Stimulated activated CD8-positive, alpha-beta memory T cell treated with anti-CD3 and anti-CD28 coated beads, Interleukin-2, amount 100 ng/mL, for 1 hour (primary cell): ENCODE measurements at places on chromosomes 11 and 22.

DNA sequence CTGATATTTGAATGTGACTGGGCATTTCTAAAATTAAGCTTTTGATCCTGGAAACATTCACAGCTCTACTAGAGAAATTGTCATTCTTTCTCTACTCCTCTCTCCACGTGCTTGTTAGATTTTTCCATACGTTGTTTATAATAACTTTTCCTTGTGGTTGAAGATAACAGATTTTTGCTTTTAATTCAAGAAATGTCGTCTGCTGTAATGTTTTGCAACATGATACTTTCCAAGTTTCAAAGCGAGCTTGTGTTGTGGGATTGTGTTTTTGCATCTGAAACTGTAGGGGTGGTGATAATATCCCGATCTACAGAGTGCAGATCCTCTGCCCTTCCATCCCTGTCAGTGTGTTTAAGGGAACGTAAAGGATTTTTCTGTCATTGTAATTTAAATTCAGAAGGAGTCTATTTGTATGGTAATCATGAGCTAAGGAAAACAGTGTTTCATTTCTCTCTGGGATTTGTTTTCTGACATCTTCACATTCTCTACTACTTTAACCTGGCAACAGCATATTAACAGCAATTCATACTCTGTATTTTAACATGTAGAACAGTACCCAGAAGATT, 321.4 kb downstream of the FAT3 start:
- DNase-seq: no peak

DNA sequence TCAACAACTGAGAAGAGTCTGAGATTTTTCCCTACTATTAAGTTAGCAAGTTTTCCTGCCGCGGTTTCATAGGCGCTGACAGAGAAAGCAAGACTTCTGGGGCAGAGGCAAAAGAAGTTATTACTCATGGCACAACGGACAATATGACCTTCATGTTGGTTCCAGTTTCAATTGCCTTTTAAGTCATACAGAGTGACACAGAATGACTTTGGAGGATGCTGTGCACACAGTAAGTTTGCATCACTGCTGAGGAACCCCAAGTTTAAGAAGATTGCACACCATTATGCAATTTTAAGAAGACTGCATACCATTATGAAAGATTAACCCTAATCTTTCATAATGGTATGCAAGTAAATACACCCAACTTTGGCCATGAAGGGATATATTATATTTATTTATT, 626.5 kb upstream of the CHORDC1 start:
- DNase-seq: no peak

GRCh38 chr11:134485316-134485715, 73.3 kb upstream of the B3GAT1 start:
- no peak for DNase-seq

- DNase-seq: no peak
Measured at GRCh38 chr22:35657571-35658312, 9.5 kb downstream of the APOL6 start.

DNA sequence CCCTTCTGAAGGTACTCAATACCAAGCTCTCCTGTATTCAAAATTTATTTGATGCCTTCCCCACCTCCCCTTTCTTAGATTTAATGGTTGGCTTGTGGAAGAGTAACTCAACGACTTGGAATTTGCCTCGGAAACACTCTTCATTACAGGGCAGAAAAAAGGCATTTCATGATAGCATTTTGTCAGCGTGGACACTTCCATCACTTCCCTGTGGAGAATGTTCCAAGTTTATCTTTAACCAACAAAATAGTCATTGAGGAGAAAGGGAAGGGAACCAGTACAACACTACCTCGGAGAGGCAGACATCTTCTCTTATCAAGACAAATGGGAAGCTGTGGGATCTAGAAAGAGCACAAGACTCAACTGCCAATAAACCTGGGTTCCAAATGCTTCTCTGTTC, 177.2 kb upstream of the MTMR2 start:
- no peak for DNase-seq

- no peak for DNase-seq
Measured at GRCh38 chr11:65501472-65502273, 2.8 kb downstream of the MALAT1 start.

DNA sequence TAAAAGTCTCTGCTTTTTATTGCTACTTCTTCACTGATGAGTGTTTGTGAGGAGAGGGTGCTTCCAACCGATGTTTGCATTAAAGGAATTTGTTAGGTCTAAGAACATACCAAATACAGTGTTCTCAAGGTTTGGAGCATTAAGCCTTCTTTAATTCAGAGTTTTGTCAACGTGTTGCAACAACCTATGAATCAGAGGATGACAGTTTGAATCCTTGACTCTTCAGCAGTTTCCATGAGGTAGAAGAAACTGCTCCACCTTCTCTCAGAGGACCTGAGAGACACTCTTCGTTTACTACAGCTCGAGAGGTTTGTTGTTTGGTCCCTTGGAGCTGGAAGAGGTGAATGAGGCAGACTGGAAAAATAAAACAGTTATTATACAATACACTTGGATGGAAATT, 55.7 kb downstream of the NCAM1 start:
- DNase-seq: no peak

- DNase-seq: no peak
Measured at GRCh38 chr22:25420925-25421904, 143.3 kb upstream of the GRK3 start.

- no peak for DNase-seq
Measured at GRCh38 chr11:47512701-47513100, 40.2 kb downstream of the CELF1 start.

DNA sequence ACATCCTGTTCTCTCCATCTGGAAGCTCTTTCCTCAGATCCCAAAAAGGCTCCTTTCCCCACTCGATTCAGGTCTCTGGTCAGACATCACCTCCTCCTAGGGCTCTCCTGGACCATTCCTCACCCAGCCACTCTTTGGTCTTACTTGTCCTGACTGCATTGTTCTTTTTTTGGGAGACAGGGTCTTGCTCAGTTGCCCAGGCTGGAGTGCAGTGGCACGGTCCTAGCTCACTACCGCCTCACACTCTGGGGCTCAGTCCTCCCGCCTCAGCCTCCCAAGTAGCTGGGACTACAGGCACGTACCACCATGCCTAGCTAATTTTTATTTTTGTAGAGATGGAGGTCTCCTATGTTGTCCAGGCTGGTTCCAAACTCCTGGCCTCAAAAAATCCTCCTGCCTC, 2.2 kb upstream of the CORO1B start:
- DNase-seq: no peak

- DNase-seq: no peak
Measured at GRCh38 chr11:41201156-41201555, 258.3 kb downstream of the LRRC4C start.

- no peak for DNase-seq
Measured at GRCh38 chr11:1041149-1041467, 4.6 kb upstream of the MUC6 start.

- no peak for DNase-seq
Measured at GRCh38 chr11:69398529-69399492, 82.7 kb upstream of the LINC01488 start.

DNA sequence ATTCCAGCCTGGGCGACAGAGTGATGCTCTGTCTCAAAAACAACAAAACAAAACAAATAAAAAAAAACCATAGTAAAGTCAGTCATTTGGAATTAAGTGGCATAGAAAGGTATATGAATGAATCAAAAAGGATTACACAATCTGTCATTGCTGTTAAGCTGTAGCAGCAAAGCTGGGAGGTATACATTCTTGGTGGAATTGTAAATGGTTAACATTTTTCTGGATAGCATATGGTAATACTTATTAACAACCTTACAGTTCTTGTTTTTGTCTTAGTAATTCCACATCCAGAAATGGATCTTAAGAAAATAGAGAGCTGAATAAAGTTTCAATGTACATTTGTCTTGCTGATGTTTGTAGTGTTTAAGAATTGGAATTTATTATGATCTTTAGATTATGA, 30.0 kb downstream of the DDX10 start:
- DNase-seq: no peak

DNA sequence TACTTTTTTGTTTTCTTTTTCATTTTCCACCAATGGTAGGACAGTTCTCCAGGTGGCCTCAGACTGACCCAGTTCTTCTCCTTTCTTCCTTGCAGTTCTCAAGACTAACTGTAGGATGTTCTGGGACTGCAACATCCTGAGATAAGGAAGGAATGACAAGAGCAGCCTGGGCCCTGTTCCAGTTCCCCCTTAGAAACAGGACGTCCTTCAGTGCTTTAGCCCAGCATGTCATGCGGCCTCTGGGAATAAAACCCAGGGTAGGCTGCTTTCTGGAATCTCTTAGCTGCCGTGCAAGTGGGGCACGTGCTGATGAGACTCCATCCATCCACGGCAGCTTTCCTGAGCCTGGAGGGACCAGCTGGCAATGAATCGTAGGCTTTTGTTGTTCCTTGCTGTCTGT, 24.0 kb upstream of the CADM1 start:
- no peak for DNase-seq

GRCh38 chr22:46251816-46252380, 1.8 kb upstream of the CDPF1 start:
- no peak for DNase-seq

- no peak for DNase-seq
Measured at GRCh38 chr11:13837286-13837685, 125.2 kb upstream of the SPON1 start.

DNA sequence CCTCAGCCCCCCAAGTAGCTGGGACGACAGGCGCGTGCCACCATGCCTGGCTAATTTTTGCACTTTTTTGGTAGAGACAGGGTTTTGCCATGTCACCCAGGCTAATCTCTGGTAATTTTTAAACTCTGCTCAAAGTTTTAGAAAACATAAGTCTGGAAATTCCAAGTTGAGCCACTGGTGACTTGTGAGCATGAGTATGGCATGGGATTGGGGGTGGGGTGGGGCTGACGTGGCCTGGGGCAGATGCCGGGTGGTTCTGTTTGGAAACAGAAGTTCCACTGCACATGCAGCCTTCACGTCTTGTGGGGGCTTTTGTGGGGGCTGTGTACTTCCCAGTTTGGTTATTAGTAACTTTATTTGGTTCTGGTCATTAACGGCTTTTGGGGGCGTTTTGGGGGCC, 67.3 kb downstream of the PTPRJ start:
- DNase-seq: no peak

GRCh38 chr11:13368041-13368446, 90.5 kb downstream of the BMAL1 start:
- DNase-seq: no peak

GRCh38 chr11:130897262-130898182, 18.8 kb downstream of the SNX19 start:
- DNase-seq: no peak

- DNase-seq: no peak
Measured at GRCh38 chr11:44760917-44761550, 34.3 kb downstream of the TSPAN18 start.

DNA sequence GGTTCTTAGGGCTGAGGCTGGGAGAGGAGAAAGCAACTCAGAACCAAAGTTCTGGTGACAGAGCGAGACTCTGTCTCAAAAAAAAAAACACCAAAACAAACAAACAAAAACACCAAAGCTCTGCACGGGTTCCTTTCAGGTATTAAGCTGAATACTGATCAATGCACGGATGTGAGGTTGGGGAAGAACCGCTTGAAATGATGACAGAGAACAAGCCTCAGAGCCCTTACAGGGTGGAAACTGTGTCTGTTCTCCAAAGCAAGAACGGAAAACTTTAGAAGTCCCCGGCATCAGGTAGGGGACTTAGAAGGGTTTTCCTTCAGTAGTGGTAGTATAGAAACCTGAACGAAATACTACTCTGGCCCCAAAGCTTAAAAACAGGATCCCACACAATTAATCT, 260.0 kb downstream of the TBC1D22A start:
- DNase-seq: no peak

GRCh38 chr11:1640076-1640946, 10.7 kb downstream of the KRTAP5-5 start:
- no peak for DNase-seq
